ENCODE measurements at places on chromosomes 5 and 9.

DNA sequence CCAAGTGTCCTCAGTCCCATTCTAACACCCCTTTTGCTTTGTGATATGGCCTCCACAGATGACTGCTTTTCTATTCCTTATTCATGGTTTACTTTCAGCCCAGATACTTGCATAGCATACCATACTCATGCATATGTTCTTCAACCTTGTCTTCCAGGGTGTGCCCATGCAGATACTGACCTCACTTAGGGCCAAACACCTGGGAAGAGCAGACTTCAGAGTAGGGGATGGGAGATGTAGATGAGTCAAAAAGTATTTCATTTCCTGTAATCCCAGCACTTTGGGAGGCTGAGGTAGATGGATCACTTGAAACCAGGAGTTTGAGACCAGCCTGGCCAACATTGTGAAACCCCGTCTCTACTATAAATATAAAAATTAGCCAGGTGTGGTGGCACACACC lies 58.3 kb downstream of the NRG2 start:
- no peak for DNase-seq

- DNase-seq = no peak
Measured at GRCh38 chr9:76887003-76887821, 18.7 kb downstream of the PRUNE2 start.

- DNase-seq = no peak
Measured at GRCh38 chr5:135332519-135333150, 66.4 kb downstream of the MACROH2A1 start.

DNA sequence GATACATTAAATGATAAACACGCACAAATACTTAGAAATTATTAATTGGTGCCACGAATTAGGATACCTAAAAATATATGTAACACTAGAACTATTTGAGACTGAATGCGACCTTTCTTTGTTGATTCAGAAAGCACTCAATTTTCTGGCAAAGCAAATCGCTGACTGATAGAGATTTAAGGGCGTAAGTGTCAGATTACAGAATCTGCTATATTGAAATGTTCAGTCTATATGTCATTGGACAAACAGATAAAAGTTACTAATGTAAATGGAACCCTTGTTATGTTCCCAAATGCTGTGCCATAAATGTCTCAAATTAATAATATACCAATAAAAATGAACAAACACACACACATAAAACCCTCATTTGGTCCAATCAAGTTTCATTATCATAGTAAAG lies 137.9 kb downstream of the MPDZ start:
- DNase-seq = no peak

- no peak for DNase-seq
Measured at GRCh38 chr9:92029553-92029952, 79.5 kb upstream of the ROR2 start.

DNA sequence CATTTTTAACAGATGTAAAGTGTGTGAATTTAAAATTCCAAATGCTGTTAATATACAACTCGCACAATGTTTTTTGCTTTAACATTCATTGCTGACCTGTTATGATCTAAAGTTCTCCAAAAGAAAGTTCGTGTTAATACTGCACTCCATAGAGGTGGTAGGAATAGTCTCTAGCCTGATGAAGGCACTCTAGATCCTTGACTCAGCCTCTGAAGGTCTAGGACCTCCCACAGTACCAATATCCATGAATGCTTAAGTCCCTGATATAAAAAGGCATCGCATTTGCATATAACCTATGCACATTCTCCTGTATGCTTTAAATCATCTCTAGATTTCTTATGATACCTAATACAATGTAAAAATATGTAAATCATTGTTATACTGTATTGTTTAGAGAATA lies 213.6 kb downstream of the EFNA5 start:
- no peak for DNase-seq

GRCh38 chr9:128065907-128066712 lies 1.0 kb downstream of the NAIF1 start:
- no peak for DNase-seq

DNA sequence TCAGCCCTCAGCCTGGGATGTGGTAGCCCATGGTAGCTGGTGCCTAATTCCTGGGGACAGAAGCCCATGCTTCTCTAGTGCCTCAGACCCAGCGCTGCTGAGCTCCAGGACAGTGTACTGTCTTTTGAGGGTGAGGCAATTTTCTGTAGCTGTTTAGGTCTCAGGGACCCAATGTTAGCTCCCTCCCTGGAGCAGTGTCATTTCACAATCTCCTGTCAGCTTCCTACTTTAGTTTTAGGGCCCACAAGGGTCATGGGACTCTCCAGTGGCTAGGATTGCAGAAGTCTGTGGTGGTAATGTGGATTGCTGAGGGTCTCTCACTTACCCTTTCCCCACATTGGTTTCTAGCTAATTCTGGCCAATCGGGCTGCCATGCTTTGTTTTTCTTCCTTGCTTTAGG lies 67.7 kb upstream of the CCL21 start:
- no peak for DNase-seq

DNA sequence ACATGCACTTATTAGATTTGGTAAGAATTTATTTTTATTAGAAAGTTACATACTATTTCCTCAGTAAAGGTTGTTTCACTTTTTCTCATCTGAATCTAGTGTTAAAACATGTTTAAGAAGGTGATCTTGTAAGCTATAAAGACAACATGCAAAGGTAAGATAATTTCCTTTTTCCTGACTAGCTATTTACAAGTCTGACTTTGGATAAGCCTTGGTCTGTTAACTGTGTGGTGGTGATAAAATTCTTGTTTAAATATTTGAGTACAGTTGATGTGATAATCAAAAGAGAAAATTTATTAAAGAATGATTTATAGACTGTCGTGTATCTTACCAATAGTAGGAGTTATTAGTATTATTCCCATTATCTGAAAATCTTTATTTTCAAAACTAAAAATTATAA lies 36.9 kb upstream of the GPR21 start:
- DNase-seq = no peak

GRCh38 chr9:132627106-132627505 lies 42.7 kb downstream of the DDX31 start:
- DNase-seq = no peak

DNA sequence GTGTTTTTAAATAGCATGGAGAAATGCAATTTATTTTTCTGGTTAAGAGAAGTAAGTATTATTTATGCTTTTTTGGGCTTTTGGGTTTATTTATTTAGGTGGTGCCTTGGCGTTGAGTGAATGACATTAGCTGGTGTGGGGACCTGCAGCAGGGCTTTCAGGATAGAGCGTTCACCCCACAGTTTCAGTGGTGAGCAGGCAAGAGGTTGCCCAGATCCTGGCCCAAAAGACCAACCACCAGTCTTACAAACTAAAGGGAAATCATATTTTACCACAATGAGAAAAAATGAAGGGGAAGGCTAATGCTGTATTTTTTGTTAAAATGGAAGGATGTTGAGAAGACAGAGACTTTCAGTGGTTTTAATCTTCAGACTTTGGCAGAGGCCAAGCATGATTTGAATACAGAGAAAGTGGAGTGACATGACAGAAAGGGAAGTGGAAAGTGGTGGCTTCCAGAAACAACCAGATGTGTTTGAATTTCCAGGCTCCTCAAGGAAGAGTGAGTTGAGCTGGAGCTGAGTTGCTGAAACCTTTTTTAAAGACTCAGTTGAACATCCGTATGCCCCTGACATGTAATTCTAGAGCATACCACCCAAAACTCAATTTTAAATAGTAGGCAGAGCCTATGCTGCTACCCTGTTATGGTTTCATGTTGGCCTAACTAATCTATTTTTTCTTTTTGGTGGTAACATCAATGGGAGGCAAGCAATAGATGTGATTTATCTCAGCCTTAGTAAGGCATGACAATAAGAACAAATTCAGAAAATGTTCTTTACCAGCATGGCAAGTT lies 94.8 kb downstream of the AOPEP start:
- DNase-seq = no peak

DNA sequence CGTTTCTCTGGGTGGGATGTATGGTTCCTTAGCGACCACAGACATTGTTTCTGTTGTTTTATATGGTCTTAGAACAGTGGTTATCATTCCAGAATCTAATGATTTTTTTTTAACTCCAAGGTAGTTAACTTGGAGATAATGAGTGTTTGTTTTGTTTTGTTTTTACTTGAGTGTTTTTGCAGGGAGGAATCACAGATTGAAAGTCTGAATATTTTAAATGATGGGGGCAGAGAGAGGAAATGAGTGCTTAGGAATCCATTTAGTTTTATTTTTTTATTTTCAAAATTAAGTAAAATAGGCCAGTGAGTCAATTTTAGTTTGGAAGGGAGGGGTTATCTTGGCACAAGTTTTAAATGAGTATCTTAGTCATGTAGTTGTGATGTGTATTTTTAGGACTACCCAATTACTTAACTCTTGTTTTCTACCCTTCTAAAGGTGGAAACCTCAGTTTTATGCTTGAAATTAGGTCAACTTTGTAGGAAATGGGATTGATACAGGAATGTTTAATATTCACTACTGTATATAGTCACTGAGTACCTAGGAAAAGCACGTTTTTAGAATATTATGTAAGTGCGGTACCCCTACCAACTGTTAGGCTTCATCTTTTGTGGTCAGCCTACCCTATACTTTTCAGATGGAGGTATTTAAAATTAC lies 2.0 kb downstream of the UBE2R2 start:
- DNase-seq = no peak

- DNase-seq = no peak
Measured at GRCh38 chr5:79694652-79695051, 5.0 kb downstream of the CMYA5 start.

DNA sequence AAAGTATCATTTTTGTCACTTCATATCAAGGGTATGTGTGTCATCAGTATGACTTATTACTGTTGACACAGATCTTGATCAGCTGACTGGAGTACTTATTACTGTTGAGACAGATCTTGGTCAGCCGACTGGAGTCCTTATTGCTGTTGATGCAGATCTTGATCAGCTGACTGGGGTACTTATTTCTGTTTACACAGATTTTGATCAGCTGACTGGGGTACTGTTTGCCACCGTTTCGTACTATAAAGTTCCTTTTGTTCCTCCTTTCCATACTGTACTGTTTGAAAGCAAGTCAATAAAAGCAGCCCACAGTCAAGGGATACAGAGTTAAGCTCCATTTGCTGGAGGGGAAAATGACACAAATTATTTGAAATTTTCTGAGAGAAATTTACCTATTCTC lies 347.3 kb downstream of the CDH12 start:
- DNase-seq = no peak

DNA sequence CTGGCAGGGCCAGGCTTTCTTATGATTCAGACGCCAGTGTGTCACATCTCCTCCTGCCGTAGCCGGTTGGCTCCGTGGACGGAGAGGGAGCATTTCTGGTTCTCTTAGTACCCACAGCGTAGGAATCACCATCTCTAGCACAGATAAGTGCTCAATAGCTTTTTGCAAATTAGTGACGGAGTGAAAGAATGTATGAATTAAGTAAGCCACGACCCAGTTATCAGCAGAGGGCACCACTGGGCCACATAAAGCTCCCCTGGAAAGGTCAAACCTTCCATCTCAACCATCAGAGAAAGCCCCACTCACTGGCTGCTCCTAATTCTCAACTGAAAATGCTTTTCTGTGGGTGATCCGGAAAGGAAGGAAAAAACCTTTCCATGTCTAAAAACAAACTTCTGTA lies 317.0 kb upstream of the ADCY2 start:
- DNase-seq = no peak

- no peak for DNase-seq
Measured at GRCh38 chr5:136015003-136015375, 13.8 kb upstream of the TGFBI start.

DNA sequence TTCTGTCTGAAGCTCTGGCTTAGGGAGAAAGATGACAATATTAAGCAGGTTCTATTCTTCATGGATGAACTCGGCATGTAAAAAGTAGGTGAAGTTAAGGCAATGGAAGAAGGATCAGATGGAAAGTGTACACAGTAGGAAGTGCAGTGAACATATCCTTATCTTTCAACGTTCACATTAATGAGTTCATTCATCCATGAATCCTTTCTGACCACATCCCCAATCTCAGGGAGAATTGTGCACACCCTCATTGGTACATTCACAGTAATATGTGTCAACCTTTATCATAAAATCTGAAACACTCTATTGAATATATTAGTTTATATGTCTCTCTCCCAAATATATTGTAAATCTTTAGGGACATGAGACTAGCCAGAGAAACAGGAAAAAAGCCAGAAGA lies 5.5 kb downstream of the GIN1 start:
- no peak for DNase-seq

- DNase-seq = no peak
Measured at GRCh38 chr9:91682806-91683205, 259.2 kb upstream of the NFIL3 start.

All from stimulated activated CD8-positive, alpha-beta memory T cell treated with anti-CD3 and anti-CD28 coated beads, Interleukin-4, amount 100 ng/mL, for 4 hours (primary cell).